ENCODE measurements at places on chromosomes 2 and 18. TPM values are rescaled to one million over a fixed set of nuclear protein-coding genes. Genes with fewer than 3 reads are reported as not detected.

The AQP12B gene
- not detected for total RNA-seq

The SPC25 gene
- total RNA-seq, result 5.9 TPM

The PTPN18 gene
- 59.0 TPM for total RNA-seq

DNA sequence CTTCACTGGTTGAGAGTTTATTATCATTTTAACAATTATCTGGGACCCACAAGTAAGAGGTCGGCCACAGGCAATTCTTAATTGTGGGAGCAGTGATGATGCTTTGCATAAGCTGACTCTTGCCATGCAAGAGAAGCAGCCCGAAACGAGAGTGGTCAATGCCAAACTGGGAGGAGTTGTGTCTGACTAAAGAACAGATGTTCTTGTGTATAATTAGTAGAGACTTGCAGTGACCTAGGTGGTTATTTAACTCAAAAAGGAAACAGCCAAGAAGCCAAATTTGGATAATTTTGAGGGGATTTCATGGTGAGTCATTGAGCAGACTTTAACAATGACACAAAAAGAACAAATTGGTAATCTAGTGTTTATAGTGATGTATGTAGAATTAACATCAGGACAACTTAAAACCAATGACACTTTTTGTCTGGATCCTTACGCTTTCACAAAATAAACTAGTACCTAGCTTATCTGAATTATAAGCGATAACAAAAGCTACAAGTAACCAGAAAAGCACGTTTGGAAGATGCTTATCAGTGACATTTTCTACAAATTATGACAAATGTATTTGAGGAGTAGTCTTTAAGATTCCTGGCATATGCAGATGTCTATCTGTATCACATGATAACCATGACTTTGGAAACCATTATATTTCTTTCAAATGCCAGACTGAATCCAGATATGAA, 184.7 kb upstream of the DLGAP1 start:
- H3K4me1 ChIP-seq, result no peaks in the 10 kb centered on the region
- H3K36me3 ChIP-seq, result no peaks in the 10 kb centered on the region
- DNase-seq, result no peak
- no peak overlapping the region for H3K27ac ChIP-seq
- no peak overlapping the region for H3K4me3 ChIP-seq

DNA sequence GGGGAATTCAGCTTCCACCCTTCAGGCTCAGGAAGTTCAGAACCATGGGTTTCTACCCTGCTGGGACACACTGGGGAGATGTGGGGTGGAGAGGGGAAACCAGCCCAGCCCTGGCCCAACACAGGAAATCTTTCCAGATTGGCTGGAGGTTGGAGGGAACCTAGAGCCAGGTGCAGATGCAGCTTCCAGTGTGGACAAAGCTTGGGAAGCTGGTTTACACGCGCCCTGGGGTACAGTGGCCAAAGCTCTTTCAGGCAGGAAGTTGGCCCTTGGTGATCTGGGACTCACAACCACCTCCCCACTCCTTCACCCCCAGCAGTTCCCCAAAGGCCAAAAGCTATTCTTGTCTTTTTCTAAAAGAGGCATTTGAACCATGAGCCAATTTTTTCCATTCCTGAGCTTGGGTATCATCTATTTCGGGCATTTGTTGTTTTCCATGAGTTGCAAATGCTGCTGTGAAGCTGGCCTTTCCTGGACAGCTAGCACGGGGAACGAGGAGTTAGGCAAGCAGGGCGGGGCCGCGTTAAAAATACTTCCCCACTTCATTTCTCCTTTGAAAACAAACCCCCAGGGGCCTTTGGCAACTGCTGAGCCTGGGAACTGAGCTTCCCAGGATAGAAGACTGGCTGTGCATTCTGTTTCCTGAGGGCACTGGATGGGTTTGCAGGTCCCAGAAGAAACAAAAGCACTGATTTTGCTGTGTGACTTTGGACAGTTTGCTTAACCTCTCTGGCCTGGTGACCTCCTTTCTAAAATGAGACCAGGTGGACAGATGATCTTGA, 3.1 kb upstream of the ARID5A start:
- H3K27ac ChIP-seq, result peak overlapping the region; percentile 76
- DNase-seq, result peak; percentile 92
- no peaks in the 10 kb centered on the region for H3K36me3 ChIP-seq
- peaks cover 52% of the 10 kb centered on the region for H3K4me1 ChIP-seq

GRCh38 chr2:112706170-112706664, 14.6 kb upstream of the NT5DC4 start:
- H3K4me3 ChIP-seq, result no peak overlapping the region
- H3K27ac ChIP-seq, result no peak overlapping the region
- no peaks in the 10 kb centered on the region for H3K27me3 ChIP-seq
- no peaks in the 10 kb centered on the region for H3K36me3 ChIP-seq

- H3K4me1 ChIP-seq, result no peaks in the 10 kb centered on the region
- H3K27ac ChIP-seq, result no peak overlapping the region
- H3K27me3 ChIP-seq, result no peaks in the 10 kb centered on the region
These were observed 177.8 kb downstream of the GBX2 start for GRCh38 chr2:235990344-235990743.

DNA sequence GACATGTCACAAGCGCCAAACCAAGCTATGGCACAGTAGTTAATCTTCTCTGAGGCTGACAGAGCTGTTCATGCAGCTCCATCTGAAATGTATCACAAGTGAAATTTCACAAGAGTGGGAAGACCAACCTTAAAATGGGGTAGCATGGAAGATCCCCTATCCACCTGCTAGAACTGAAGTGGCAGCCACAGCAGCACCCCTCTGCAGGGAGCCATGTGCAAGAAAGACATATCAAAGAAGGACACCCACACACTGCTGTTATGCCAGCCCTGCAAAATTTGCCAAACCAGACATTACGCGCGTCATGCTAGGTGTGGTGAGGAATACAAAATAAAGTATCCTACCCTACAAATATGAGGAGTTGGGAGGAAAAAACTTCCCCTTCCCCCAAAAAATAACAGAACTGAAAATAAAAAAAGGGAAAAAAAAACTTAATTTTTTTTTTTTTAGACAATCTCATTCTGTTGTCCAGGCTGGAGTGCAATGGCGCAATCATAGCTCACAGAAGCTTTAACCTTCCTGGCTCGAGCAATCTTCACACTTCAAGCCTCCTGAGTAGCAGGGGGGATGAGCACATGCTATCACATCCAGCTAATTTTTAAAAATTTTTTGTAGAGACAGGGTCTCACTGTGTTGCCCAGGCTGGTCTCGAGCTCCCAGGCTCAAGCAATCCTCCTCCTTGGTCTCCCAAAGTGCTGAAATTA, 76.2 kb downstream of the STK39 start:
- H3K36me3 ChIP-seq, result no peaks in the 10 kb centered on the region
- no peak overlapping the region for H3K4me3 ChIP-seq
- H3K27me3 ChIP-seq, result no peaks in the 10 kb centered on the region
- H3K27ac ChIP-seq, result no peak overlapping the region
- DNase-seq, result no peak
- peaks cover 2% of the 10 kb centered on the region for H3K4me1 ChIP-seq

DNA sequence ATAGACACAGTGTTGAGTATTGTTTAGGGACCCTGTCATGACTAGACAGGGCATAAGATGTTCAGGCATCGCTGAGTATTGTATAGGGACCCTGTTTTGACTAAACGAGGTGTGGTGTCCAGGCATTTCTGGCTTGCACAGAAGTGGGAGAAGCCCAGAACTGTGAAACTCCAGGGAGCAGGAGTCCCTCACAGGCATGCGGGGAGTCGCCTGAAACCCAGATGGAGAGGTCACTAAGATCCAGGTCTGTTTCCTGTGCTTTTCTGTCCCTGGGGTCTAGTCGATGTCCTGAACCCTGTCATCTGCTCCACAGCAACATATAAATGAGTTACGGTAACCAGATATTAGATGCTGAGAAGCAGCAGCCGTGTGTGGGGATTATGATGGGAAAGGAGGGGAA, 469.0 kb upstream of the SALL3 start:
- no peak overlapping the region for H3K4me3 ChIP-seq
- DNase-seq, result no peak
- H3K27ac ChIP-seq, result no peak overlapping the region
- H3K36me3 ChIP-seq, result no peaks in the 10 kb centered on the region

Data from upper lobe of left lung (tissue), 6 donors.